ENCODE measurements at places on chromosomes 5 and 9.

GRCh38 chr5:15472116-15472515 is 27.9 kb upstream of the FBXL7 start:
- no peak for DNase-seq

DNA sequence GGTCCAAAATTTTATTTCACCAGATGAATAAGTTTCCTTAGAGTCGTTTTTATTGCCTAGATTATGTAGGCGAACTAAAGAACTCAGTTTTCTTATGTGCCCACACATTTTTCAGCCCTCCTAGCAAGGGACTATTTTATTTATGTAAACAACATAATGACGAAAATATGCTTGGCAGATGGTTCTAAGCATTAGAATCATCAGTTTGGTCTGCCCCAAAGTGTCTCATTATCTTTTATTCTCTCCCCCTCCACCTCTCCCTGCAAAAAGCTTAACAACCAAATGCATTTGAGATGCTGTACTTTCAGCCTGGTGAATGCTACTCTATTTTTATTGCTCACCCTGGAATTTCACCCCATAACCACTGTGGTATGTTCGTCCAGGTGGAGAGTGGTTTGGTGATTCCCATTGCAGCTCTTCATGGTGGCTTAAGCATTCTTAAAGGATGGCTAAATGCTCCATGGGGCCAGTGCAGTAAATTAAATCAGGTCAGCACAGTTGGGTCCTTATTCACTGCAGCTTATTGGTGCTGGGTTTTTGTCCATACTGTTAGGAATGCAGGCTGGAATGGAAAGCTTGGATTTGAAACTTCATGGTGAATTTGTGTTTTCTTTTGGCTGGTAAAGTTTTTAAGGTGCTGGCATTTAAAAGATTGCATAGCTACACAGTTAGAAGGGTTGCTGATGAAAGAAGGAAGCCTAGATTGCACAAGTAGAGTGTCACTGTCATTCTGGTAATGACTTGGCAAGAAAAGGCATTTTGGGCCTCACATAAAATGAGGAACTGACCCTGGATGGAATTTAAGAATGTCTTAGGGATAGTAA is 39.2 kb downstream of the TLE4 start:
- DNase-seq, result no peak

GRCh38 chr9:134174073-134174449 is 9.7 kb upstream of the RNU6ATAC start:
- no peak for DNase-seq

GRCh38 chr5:171961117-171961516 is 45.3 kb downstream of the FBXW11 start:
- DNase-seq, result no peak

- DNase-seq, result no peak
Observed at GRCh38 chr5:95591490-95591901, 28.4 kb upstream of the GPR150 start.

DNA sequence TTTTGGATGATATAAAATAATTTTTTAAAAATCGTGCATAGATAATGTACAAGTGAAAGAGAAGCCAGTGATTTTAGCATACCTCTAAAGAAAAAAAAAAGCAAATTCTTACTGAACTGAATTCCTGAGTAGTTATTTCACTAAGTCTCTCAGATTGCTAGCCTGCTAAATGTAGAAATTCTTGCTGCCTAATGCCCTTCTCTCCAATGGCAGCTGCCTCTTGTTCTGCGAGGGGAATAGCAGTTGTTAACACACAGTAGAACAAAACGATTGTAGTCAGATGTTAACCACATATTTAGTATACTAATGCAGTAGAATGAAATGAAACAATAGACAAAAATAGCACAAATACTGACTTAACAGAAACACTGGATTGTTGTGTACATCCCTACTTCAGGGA is 26.8 kb downstream of the SMAD5 start:
- DNase-seq, result no peak

GRCh38 chr5:165015126-165015525 is 1509.7 kb downstream of the MAT2B start:
- no peak for DNase-seq

DNA sequence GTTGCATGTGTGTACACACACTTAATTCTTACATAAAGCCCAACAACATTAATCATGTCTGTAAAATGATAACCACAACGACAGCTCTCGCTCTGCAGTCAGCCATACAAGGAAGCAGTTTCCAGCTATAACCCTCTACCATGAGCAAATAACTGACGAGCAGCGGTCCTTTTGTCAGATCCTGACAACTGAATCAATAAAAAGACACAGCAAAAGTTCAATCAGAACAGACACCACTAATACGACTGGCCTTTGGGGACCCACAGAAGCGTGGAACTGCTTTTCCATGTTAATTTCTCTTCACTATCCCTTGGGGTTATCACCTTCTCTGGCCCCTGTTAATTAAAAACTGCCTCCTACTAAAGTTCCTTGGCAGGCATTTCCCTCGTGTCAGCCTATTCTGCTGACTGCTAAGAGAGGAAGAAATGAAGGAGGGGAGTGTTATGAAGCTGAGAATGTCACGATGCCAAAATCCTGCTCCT is 722.8 kb upstream of the GRAMD2B start:
- peak; percentile 30 for DNase-seq

DNA sequence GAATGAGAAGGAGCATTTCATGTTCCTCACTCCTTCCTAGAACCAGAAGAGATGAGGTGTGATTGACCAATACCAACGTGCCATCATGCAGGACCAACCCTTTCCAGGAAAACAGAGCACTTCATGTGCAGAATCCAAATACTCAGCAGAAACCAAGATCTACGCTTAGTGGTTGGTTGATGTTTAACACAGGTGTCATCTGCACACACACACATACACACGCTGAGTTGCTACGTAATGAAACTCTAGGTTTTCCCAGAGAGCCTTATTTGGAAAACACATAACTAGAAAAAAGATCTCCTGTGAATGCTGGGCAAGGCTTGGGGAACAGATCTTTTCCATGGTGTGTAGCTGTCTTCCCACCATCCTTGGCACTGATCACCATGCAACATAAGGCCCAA is 21.1 kb upstream of the ZNF622 start:
- DNase-seq, result no peak

Measured in NCI-H1436 treated with DMSO at 0.1 percent for 48 hours (cell line).